ENCODE measurements at places on chromosomes 4 and X.
A peak's percentile ranks its signal among the peaks of the same experiment; 100 is the strongest.

DNA sequence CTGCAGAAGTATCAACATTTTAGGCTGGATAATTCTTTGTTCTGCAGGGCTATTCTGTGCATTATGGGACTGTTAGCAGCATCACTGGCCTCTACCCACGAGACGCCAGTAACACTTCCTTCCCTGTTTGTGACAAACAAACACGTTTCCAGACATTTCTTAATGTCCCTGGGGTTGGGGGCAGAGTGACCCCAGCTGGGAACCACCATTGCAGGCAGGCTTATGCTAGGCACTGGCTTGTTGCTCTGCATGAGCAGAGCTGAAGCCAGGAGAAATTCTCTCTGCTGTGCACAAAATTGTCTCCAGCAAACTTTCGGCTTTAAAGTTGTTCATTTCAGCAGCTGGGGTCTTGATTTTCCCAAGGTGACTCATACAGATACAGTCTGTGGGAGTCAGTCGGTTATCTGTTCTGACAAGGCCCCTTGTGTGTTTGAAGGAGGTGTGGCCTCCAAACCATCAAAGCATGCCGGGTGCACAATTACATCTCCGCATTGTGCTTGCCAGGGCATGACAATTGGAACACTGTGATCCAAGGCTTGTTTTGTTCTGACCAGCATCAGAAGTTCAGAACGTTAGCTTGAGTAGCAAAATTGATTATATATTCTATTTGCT lies 156.4 kb upstream of the BOD1L1 start:
- no peak for DNase-seq

GRCh38 chr4:88672987-88673386 lies 24.6 kb downstream of the NAP1L5 start:
- DNase-seq: peak; percentile 16

GRCh38 chr4:101283434-101283833 lies 63.9 kb downstream of the PPP3CA start:
- DNase-seq: no peak

DNA sequence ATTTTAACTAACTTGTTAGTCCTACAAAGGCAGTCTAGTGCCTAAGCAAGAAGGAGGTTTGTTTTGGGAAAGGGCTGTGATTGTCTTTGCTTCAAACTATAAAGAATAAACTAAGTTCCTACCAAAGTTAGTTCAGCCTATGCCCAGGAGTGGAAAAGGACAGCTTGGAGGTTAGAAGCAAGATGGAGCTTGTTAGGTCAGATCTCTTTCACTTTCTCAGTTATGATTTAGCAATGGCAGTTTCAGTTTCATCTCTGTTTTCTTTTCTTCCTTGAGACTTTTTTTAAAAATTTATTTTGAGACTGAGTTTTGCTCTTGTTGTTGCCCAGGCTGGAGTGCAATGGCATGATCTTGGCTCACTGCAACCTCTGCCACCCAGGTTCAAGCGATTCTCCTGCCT lies 82.9 kb upstream of the NLGN4X start:
- DNase-seq: no peak

DNA sequence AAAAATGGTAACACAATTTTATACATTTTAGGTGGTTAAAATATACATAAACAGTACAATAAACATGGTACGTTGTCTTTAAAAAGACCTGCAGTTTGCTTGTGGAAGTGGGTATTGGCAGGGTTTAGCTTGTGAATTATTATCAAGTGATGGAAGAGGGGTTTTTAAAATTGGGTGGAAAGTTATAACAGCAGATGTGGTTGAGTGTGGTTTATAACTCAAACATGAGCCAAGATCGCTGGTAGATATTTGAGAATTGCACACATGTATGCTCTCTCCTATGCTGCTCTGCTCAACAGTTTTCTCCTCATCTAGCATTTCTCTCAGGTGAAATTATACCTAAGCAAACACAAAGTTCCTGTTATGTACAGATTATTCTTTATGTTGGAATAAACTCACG lies 14.0 kb downstream of the EPGN start:
- no peak for DNase-seq

DNA sequence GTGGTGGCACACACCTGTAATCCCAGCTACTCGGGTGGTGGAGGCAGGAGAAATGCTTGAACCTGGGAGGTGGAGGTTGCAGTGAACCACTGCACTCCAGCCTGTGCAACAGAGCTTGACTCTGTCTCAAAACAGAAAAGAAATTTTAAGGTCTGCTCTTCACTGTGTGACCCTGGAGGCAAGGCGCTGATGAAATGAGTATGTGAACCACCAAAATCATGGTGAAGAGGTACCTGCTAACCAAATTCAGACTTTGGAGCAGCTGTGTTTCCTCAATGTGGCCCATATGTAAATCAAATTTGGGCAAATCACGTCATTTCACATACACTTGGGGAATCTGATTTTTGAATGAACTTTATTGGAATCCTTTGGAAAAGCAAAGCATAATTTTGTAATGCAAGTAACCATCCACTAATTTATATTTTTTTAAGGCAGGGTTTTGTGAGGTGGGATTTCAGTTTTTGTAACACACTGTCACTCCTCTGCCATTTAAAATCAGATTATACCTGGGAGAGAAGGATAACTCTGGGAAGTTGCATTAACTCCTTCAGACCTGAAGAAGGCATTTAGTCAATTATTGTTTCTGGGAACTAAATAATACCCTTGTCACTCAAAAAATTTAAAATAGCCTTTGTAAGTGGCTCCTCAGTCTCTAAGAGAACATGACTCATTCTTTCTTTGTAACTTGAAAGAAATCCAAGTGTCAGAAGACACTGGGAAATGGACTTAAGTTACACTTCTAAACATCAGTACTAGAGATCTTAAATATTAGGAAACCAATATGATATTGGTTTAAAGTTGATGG lies 24.0 kb downstream of the DOCK11 start:
- no peak for DNase-seq

GRCh38 chr4:118787844-118788380 lies 48.0 kb downstream of the SEC24D start:
- DNase-seq: no peak

DNA sequence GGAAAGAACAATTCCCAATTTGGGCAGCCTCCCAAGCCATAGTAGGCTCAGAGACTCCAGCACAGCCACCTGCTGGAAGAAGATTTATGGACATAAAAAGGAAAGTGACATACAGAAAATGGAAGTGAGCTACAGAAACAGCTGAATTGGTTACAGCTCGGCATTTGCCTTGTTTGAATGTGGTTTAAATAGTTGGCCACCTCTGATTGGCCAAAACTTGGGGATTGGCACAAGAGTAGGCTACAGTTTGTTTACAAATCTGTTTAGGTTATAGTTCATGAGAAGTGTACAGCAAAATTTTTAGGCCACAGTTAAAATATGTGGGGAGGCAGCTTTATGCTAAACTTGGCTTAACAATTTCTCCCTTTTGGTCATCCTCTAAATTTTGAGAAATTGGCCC lies 150.4 kb downstream of the MAGEC1 start:
- no peak for DNase-seq

DNA sequence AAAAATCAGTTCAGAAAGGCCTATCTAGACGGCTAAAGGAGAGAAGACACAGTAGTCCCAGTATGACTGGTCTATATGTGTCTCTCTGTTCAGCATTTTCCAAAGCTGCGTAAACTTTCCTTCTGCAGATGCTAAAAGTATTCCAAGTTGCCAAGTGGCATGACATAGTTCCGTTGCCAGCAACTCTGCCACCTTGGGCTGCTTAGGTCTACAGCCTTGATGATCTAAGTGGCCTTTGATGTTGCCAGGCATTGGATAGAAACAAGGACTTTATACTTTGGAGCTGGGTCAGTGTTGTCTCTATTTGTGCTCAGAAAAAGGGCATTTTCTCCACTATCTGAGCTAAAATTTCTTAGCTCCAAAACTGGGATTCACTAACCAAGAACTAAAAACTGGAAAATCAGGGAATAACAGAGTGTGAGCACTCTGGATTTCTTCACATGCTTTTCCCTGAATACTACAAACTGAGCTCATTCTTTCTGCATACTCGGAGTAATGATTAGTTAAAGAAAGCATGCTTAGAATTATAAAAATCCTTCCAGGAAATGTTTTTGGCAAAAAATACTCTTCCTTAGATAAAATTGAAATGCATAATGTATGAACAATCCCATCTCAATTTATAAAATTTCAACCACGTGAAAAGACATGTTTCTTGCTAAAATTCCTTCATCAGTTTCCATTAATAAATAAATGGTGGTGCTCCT lies 191.4 kb downstream of the ADAMTS3 start:
- DNase-seq: no peak

GRCh38 chr4:186297013-186297645 lies 31.1 kb downstream of the F11 start:
- no peak for DNase-seq

DNA sequence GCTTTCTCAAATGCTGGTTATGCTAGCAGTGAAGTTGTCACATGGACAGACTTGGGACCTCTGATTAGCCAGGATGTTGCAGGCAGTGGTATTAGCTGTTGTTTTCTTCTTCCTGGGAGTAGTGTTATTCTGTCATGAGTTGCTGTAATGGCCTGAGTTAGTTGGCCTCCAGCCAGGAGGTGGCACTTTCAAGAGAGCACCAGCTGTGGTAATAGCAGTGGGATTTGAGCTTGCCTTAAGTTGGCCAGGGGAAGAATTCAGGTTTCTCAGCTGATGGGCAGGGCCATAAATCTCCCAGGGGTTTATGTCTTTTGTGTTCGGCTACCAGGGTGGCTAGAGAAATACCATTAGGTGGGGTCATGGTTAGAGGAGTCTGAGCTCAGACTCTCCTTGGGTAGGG lies 132.6 kb downstream of the GLUD2 start:
- no peak for DNase-seq

DNA sequence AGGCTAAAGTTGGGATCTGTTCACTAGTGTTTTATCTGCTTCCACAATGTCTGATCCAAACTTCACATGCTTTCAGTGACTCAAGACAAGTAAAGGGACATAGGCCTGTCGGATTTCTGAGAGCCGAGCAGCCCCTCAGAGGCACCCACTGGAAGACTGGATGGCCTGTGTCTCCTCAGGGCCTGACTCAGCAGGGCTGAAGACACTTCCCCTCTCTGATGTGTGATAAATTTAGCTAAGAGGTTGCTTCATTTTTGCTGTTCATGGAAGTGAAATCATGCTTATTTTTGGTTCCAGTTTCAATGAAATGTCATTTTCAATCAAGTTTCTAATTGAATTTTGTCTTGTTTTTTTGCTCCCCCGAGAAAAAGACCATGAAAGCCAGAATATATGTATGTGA lies 93.7 kb downstream of the MXRA5 start:
- DNase-seq: no peak

DNA sequence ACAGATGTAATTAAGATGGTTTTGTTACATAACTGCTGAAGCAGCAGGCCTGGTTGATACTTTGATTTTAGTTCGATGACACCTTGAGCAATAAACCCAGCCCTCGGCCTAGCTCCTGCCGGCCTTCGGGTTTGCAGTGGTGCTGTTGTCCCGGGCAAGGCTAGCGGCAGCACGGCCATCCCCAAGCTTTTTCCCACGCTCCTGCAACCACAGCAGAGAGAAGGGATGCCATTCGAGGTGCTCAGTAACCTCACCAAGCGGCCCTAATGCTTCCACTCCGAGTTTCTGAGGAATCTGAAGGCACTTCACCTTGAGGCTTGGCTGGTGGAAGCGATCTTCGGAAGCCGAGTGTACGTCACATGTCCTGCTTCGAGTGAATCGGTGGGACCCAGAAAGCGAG lies 182.1 kb downstream of the NAF1 start:
- no peak for DNase-seq

GRCh38 chrX:111041018-111041462 lies 55.0 kb upstream of the PAK3 start:
- DNase-seq: no peak

DNA sequence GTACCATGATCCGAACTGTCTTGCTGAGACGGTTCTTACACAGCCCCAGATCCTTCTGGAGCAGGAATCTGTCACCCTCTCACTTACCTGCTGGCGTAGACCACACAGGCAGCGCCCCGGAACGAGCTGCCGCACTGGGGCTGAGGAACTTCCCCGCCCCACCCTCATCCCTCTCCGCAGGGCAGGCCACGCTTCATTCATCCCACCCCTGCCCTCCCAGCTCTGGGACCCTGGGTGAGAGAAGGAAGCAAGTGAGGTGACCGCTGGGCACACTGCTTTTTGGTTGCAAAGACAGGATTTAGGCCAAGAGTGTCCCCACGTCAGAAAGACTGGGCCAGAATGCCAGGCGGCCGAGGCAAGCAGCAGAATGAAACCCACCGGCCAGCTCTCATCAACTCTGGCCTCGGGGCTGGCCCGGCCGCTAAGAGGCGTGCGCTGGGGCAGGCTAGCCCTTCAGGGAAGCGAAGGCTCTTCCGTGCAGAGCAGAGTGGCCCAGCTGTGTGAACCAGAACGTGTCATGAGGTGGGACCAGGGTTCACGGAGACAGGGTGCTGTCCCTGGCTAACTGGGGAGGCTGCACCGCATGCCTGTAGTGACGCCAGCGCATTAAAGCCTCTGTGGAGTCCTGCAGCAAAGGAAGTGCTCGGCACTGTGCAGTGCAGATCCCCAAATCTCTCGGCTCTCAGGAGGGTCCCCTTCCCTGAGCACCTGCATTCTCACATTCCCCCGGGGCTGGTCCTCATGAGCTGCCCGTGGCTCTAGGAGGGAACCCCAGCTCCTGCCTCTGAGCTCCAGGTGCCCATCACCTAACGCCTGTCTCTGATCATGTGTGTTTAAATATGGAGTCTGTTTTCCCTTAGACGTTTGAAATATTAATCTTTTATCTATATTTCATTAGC lies 6.4 kb downstream of the LRPAP1 start:
- no peak for DNase-seq

DNA sequence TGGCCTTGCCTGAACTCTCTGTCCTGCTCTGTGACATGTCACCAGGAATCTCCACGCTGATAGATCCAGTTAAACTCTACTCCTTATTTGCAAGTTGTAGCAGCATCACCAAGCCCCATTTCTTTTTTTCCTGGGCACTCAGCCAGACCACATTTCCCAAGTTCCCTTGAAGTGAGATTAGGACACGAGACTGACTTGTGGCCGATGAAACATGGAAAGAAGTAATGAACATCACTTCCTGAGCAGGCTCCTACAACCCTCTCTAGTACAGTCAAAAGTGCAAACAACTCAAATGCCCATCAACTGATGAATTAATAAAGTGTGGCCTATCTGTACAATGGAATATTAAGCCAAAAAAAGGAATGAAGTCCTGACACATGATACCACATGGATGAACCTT lies 74.6 kb downstream of the MAP3K15 start:
- no peak for DNase-seq

GRCh38 chr4:150366487-150366999 lies 215.4 kb upstream of the MAB21L2 start:
- no peak for DNase-seq

GRCh38 chr4:48746608-48747362 lies 33.3 kb downstream of the FRYL start:
- DNase-seq: no peak

GRCh38 chr4:62366939-62367338 lies 1166.8 kb downstream of the ADGRL3 start:
- DNase-seq: no peak

GRCh38 chr4:72791054-72791453 lies 222.0 kb upstream of the ADAMTS3 start:
- no peak for DNase-seq

Data from stimulated activated CD4-positive, alpha-beta T cell treated with anti-CD3 and anti-CD28 coated beads, Interleukin-4, amount 100 ng/mL, for 4 hours (primary cell).